ENCODE measurements at places on chromosomes 2 and 18.

- no peak for DNase-seq
Observed at GRCh38 chr18:54357082-54357659, 487 bp downstream of the STARD6 start.

DNA sequence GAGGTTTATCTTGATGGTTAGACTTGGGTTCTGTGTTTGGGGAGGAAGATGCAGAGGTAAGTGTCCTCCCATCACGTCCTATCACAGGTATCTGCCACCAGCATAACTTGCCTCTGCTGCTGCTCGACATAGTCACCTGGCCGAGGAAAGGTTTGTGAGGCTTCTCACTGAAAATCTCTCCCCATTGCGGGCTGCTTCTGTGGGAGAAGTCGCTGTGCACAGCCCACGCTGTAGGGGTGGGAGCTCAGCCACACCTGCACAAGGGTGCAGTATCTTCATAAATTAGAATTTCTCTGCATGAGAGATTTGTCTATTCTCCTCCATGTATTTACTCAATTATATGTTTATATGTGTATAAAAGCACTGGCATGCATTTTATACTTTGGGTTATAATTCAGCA, 415.7 kb upstream of the MYT1L start:
- no peak for DNase-seq

DNA sequence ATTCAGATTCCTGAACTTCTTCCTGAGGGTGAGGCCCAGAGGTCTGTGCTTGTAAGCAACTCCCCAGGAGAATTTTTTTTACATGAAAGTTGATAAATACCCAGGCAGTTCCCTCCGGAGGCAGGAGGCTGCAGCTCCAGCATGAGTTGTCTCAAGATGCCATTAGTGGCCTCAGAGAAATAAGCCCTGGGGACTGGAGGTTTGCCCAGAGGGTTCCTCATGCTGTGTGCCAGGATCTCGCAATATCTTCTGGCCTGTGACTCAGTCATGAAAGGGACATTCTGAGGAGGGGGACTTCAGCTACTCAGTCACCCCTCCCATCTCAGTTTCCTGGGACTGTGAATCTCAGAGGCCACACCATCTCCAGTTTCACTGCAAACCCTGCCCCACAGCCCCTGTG, 49.9 kb downstream of the LYPD1 start:
- no peak for DNase-seq

GRCh38 chr2:25614711-25615110, 58.7 kb downstream of the DTNB start:
- DNase-seq = no peak

DNA sequence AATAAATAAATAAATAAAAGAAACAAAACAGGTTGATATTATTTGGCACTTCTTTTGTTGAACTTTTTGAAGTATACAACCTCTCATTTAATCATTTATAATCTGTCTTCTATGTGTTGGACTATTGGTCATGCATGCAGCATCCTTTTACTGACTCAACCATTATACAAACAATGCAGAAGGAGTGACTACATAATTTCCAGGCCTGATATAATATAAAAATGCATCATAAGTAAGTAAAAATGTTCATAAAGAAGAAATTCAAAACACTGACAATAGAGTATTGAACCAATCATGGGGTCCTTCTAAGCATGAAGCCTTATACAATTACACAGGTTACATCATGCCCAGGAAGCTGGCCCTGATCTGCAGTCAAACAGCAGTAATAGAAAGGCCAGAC, 141.5 kb upstream of the FN1 start:
- no peak for DNase-seq

DNA sequence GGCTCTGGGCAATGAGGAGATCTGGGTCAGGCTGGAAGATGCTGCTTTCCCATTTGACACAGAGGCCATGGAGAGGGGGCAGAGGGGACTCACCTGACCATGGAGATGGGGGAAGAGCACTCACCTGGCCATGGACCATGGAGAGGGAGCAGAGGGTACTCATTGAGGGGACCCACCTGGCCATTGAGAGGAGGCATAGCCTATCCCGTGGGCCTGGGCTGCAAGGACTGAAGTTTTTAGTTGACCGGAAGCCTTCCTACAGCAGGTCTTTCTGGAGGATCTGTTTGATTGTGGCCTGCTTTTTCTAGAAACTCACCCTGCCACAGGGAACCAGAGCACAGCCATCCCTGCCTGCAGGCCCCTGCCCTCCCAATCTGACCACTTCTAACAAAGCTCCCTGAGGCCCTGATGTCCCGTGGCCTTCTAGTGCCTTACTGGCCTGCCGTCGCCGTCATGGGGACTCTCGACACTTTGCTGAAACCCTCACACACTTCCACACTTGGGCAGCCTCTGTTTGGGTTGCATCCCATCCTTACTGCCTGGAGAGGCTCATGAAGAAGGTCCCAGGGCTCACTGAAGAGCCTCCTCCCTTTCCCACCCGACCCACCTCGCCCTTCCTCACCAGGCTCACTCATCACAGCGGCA, 5.1 kb upstream of the PROM2 start:
- DNase-seq = no peak

DNA sequence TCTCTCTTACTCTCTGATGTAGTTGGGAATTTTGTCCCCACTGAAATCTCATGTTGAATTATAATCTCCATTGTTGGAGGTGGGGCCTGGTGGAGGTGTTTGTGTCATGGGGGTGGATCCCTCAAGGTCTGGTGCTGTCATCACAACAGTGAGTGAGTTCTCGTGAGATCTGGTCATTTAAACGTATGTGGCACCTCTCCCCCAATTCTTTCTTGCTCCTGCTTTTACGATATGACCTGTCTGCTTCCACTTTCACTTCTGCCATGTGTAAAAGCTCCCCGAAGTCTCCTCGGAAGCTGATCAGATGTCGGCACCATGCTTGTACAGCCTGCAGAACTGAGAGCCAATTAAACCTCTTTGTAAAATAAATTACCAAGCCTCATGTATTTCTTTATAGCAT, 337.8 kb upstream of the CDH2 start:
- DNase-seq = no peak

DNA sequence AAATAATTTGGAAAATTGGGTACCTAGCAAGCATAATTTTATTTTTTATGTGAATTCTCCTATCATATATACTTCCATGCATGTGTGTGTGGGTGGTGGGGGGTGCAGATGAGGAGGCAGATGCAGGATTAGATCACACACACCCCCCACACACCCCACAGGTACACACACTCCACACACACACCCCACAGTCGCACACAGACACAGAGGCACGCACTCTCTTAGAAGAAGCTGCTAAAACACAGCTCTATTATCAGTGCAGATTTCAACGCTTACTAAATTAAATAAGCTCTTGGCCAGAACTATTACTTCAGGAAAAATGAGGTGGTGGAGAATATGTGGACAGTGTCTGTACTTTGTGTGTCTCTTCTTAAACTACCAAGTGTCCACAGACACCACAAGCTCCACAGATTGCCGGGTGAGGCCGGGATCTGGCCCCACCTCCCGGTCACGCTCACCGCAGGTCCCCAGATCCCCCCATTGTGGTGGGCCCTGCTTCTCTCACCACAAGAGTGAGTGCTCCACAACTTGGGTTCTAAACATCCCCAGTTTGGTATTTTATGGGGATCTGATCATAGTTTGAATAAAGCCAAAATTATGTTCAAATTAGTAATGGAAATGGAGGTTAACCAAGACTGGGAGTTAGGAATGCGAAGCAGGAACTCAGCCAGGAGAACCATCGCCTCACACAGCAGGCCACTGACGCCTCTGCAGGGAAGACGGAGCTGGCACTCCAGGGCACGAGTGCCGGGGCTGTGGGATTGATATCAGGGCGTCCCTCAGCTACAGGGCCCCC, 102.1 kb downstream of the PXDN start:
- DNase-seq = no peak
